ENCODE measurements at places on chromosomes 7 and 10.

- DNase-seq, result no peak
Measured at GRCh38 chr7:106143711-106144337, 31.7 kb upstream of the SYPL1 start.

- no peak for DNase-seq
Measured at GRCh38 chr7:73470208-73470607, 36.6 kb downstream of the FZD9 start.

GRCh38 chr7:78768859-78769258 lies 684.6 kb downstream of the MAGI2 start:
- no peak for DNase-seq

DNA sequence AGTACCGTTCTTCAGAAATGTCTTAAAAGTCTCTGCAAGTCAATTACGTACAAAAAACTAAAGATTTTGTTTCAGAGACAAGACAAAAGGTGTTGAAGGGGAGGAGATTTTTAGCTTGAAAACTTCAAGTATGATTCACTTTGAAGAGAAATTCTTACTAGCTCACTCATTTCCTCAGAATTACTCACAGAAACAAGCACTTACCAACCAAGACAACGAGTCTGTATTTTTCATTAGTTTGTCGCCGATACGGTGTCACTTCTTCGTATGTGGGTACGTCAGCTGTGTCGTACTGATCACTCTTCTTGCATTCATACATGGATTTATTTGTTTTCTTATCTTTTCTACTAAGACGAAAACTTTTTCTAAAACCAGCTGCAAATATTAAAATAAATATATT lies 90.6 kb upstream of the ODAD2 start:
- DNase-seq, result no peak

GRCh38 chr10:86446440-86446839 lies 75.2 kb downstream of the WAPL start:
- DNase-seq, result no peak

- no peak for DNase-seq
Measured at GRCh38 chr7:37035631-37036030, 311.3 kb upstream of the AOAH start.

GRCh38 chr7:107344799-107345198 lies 125.1 kb upstream of the GPR22 start:
- no peak for DNase-seq

GRCh38 chr7:150520145-150520544 lies 5.5 kb downstream of the GIMAP7 start:
- DNase-seq, result no peak

- DNase-seq, result no peak
Measured at GRCh38 chr10:33290321-33291052, 44.0 kb downstream of the NRP1 start.

- no peak for DNase-seq
Measured at GRCh38 chr7:38594949-38595348, 36.2 kb downstream of the AMPH start.

GRCh38 chr7:158819571-158820203 lies 9.6 kb downstream of the ESYT2 start:
- no peak for DNase-seq

- no peak for DNase-seq
Measured at GRCh38 chr7:31640381-31640780, 46.6 kb upstream of the PPP1R17 start.

DNA sequence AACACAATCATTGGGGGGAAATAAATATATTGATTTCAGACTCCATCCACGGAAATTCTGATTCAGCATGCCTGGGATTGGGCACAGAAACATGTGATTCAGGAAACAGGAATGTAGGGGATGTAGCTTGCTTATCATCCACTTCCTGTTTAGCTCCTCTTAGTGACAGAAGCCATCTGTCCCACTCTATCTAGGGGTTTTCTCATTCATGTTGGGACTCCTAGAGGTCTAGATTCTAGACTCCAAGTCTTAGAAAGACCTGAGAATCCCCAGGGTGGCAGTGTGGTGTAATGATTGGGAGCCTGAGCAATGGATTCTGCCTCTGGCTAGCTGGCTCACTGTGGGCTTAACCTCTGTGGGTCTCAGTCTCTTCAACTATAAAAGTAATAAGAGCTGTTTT lies 67.9 kb downstream of the CDK1 start:
- DNase-seq, result no peak

GRCh38 chr10:77592946-77593636 lies 44.5 kb downstream of the KCNMA1 start:
- no peak for DNase-seq

DNA sequence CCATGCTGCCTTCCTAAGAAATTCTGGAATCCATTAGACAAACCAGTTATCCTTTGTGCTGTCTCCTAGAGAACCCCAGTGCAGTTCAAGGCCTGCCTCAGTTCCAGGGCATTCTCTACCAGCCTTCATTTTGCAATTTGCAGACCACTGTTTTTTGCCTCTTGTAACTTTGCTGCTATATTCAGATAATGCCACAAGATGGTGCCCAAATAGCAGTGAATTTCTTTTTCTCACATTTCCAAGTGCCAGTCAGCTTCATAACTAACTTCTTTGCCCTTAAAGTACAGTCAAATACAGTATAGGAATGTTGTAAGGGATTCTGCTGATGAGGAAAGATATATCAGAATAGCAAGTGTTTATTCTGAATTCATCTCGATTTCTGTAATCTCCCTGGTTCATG lies 25.2 kb downstream of the LOXL4 start:
- DNase-seq, result no peak

GRCh38 chr7:134457210-134457609 lies 1.7 kb downstream of the AKR1B1 start:
- no peak for DNase-seq

- no peak for DNase-seq
Measured at GRCh38 chr7:109663806-109664205, 1094.1 kb downstream of the DNAJB9 start.

GRCh38 chr10:121088524-121088923 lies 237.4 kb downstream of the WDR11 start:
- DNase-seq, result no peak

DNA sequence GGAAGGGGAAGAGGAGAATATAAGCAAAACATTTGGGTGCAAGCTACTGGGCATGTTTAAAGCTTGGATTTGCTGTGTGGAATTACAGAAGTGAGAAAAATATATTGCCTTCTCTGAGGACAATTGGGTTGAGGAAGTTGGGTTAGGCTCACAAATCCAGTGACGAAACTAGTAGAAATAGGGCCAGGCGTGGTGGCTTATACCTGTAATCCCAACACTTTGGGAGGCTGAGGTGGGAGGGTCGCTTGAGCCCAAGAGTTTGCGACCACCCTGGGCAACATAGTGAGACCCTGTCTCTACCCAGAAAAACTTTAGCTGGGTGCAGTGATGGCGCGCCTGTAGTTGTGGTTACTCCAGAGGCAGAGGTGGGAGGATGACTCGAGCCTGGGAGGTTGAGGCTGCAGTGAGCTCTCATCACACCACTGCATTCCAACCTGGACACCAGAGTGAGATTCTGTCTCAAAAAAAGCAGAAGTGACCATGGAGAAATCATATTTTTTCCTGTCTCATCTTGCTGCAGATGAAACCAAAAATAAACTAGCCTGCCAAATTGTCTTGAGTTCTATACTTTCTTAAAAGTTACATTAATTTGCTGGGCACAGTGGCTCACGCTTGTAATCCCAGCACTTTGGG lies 22.4 kb downstream of the NRBF2 start:
- DNase-seq, result no peak

GRCh38 chr10:44992070-44992731 lies 8.5 kb upstream of the ZNF22 start:
- DNase-seq, result no peak
